ENCODE measurements at places on chromosomes 4 and X.

- DNase-seq, result no peak
These were observed 1779.0 kb downstream of the PCDH7 start for GRCh38 chr4:32499171-32499570.

DNA sequence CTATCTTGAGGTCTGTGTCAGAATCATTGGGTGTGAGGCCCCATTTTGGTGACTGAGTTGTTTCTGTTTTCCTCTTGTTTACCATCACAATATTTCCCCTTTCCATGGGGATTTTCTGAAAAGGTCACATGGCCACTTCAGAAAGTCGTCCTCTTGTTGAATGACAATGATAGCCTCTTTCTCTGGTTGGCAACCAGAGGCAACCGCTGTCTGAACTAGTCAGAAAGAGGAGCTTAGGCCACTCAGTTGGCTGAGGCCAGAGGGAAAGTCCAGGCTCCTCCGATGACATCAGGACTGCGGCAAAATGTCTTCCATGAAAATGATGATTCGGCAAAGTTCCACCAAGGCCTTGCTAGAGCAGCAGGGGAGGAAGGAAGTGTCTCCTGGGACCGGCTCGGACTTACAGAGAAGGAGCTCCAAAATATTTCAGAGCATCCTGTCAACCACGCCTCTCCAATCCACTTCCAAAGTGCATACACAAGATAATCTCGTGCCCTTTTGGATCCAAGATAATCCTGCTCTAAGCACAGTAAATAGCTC lies 19.1 kb upstream of the RBM47 start:
- DNase-seq, result no peak

DNA sequence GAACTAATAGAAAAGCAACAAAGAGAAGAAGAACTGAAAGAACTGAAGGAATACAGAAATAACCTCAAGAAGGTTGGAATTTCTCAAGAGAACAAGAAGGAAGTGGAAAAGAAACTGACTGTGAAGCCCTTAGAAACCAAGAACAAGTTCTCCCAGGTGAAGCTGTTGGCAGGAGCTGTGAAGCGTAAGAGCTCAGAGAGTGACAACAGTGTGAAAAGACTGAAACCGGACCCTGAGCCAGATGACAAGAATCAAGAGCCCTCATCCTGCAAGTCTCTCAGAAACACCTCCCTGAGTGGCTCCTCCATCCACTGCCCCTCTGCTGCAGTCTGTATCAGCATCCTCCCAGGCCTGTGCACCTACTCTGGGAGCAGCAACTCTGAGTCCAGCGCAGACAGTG lies 8.4 kb upstream of the FHDC1 start:
- no peak for DNase-seq

GRCh38 chr4:70721747-70722146 lies at the start of gene RUFY3:
RUFY3 (plus strand) TSS chr4:70721964; CDS start chr4:70722574, 610 bp downstream.
- peak; percentile 53 for DNase-seq

GRCh38 chrX:136783159-136783558 lies 2.4 kb upstream of the ARHGEF6 start:
- DNase-seq, result no peak

DNA sequence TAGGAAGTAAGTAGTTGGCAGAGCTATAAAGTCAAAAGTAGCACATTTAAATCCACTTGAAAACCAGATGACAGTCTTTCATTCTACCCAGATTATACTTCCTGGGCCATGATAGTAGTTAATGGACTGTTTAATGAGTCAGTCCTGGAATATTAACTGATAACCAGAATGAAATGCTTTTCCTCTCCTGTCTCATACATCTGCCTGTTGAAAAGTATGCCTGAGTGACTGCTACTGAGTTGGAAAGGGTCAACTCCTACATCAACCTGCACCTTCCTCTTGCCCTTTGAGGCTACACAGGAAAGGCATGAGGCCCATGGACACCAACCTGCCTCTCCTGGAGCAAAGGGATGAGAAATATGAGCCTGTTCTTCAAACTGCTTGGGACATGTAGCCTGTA lies 36.0 kb upstream of the COX7B2 start:
- DNase-seq, result no peak

GRCh38 chr4:146275370-146275769 lies 61.0 kb downstream of the REELD1 start:
- no peak for DNase-seq

DNA sequence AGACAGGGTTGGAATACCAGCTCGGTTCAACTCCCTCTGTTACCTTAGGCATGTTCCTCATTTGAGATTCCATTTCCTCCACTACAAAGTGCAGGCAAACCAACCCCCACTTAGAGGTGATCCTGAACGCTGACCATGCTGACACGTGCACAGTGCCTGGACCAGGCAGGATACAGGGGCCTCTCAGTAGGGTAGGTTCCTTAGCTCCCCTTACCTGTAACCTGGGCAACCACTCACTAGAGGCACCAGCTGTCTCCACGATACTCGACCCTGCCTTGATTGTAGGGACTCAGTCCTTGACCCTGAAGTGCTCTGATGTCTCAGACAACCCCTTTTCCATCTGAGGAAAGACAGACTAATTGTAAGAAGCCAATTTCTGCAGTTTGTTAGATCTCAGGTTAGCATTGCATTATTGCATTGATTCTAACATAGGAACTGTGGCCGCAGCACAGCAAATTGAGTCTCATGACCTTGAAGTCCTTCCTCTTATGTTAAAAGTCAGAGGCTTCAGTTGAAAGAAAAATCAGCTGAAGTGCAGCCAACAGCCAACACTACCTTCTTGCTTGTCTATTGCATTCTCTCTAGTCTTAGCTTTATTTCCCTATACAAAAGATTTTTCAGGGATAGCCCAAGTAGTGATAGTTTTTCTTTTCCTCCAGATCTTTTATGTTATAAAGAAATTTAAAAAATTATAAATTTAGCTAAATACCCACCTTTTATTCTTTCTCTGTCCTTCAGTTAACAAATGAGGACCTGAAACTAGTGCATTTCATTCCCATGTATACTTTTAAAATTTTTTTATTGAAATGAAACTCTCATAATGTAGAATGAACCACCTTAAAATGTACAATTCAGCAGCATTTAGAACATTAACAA lies 11.2 kb upstream of the C1QTNF7 start:
- DNase-seq, result no peak

GRCh38 chrX:104310657-104311254 lies 56.0 kb upstream of the ESX1 start:
- DNase-seq, result no peak

DNA sequence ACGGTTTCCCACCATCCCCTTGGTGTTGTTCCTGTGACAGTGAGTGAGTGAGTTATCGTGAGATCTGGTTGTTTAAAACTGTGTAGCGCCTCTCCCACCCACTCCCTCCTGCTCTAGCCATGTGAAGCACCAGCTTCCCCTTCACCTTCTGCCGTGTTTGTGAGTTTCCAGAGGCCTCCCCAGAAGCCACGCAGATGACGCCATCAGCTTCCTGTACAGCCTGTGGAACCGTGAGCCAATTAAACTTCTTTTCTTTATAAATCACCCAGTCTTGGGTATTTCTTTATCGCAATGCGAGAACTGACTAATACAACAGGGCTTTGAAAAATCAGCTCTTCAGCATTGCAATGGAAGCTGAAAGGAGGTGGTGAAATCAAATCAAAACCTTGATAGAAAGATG lies 50.0 kb downstream of the FGFBP1 start:
- DNase-seq, result no peak

All from caudate nucleus (tissue), 63 donors.